Suppressor macrophage treated with lipopolysaccharide for 4 hours (primary cell): ENCODE measurements at places on chromosomes 2 and 18.

GRCh38 chr2:20680744-20681375, 13.9 kb downstream of the GDF7 start:
- no peak for DNase-seq

- DNase-seq, result no peak
Measured at GRCh38 chr2:191545361-191545760, 132.6 kb upstream of the NABP1 start.

DNA sequence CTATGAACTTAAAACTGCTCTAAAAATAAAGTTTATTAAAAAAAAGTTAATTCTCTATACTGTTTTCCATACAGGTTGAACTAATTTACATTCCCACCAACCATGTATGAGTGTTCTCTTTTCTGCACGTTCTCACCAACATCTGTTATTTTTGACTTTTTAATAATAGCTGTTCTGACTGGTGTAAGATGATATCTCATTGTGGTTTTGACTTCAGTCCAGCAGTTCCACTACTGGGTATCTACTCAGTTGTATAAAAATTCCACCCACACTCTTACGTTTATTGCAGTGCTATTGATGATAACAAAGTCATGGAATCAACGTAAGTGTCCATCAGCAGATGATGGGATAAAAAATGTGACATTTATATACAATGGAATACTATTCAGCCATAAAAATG, 33.7 kb downstream of the SPAG16 start:
- DNase-seq, result no peak

GRCh38 chr18:68763083-68763482, 34.8 kb upstream of the CCDC102B start:
- no peak for DNase-seq

- no peak for DNase-seq
Measured at GRCh38 chr2:36633470-36634092, 35.6 kb upstream of the FEZ2 start.

DNA sequence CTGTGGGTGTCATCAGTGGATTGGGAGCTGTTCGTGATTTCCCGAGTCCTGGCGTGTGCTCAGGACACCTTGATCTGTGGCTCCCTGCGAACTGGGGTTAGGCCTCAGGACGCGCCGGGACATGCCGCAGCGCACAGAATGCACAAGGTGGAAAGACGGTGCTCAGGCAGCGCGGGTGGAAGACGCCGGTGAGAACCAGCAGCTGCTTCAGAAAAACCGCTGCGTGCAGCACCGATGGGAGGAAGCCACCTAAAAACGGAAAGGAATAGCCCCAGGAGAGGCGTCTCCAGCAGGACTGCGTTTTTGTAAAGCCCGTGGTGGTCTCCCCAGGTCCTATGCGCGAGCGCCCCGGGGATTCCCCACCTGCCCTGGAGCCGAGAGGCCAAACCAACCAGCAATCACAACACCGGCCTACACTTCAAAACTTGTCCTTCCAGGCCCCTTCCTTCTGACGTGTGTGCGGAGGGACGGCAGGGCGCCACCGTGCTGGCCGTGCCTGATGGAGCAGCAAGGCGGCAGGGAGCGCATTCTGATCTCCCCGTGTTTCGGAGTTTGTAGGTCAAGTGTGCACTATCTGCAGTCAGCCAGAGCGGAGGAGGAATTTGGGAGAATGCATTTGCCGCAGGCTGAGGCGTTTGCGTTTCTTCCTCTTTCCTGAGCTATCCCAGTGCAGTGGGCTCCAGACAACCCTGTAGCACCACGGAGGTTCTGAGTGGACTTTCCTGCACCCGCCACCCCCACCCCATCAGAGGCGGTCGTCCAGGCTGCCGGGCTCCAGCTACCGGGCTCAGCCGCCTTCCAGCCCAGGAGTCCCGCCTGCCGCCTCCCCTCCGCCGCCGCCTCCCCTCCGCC, 32.2 kb downstream of the RTP5 start:
- no peak for DNase-seq

DNA sequence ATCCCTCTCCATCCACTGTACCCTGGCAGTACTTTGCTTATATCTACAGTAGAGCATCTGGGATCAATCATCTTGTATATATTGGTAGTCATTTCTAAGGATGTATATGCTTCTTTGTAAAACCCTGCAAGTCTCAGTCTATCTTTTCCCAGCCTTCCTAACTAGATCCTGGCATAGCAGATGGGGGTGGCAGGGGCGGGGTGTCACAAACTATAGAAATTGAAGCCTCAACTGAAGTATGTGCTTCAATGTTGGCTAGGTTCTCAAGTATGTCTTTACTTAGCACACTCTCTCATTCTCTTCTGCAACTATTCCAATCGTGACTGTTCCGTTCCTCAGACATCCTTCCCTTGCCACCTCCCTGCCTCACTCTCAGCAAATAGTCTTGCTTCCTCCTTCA, 30.1 kb upstream of the AGPS start:
- no peak for DNase-seq

GRCh38 chr2:15042801-15043217, 410.3 kb downstream of the LRATD1 start:
- DNase-seq, result no peak

- DNase-seq, result no peak
Measured at GRCh38 chr2:64848363-64848762, 140.8 kb upstream of the SLC1A4 start.

GRCh38 chr2:70199320-70199864, 8.6 kb upstream of the C2orf42 start:
- DNase-seq, result no peak

GRCh38 chr2:194301946-194302345, 1355.1 kb upstream of the SLC39A10 start:
- no peak for DNase-seq

DNA sequence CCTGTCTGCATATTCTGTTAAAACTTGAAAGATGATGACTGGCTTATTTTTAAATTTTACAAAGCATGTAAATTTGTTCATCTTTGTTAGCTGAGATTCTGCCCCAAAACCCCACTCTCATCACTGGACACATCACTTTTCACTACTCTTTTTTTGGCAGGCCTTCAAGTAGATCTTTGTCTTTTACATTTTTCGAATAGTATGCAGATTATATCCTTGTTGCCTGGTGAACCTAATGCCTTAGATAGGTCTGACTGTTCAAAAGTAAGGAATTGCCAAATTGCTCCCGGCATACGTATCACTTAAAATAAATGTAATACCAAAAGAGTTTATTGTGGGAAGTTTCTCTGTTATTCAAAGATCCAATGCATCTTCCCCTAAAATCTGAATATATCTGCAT, 303.3 kb downstream of the XIRP2 start:
- DNase-seq, result no peak

DNA sequence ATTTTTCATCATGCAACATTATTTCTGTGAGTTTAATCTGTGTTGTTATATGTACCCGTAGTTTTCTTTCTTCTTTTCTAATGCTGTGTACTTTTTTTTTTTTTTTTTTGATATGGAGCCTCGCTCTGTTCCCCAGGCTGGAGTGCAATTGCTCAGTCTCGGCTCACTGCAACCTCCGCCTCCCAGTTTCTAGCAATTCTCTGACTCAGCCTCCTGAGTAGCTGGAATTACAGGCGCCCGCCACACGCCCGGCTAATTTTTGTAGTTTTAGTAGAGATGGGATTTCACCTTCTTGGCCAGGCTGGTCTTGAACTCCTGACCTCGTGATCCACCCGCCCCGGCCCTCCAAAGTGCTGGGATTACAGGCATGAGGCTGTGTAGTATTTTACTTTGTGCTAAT, 155.4 kb downstream of the GALR1 start:
- DNase-seq, result no peak

- DNase-seq, result peak; percentile 26
Measured at GRCh38 chr2:79511320-79511951, 1.4 kb upstream of the CTNNA2 start.

DNA sequence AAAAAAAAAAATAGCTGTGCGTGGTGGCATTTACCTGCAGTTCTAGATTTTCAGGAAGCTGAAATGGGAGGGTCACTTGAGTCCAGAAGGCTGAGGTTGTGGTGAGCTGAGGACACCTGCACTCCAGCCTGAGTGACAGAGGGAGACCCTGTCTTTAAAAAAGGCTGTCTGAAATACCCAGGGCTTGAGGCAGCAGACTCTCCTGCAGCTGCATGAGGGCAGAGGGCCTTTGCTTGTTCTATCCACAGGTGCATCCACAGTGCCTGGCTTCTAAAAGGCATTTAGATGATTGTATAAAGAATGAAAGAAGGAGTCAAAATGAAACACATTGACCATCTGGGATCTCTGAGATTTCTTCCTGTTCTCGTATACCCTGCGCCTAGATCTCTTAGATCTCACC, 152.9 kb downstream of the MGAT5 start:
- no peak for DNase-seq

- peak; percentile 84 for DNase-seq
Measured at GRCh38 chr2:105235388-105236059, 6.0 kb upstream of the GPR45 start.

DNA sequence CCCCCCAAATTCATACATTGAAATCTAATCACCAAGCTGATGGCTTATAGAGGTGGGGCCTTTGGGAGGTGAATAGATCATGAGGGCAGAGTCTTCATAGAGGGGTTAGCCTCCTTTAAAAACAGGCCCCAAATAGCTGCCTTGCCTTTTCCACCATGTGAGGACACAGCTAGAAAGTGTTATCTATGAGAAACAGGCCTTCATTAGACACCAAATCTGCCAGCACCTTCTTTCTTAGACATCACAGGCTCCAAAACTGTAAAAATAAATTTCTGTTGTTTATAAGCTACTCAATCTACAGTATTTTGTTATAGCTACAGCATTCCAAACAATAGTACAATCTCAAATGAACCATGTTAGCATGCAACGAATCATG, 459.3 kb upstream of the GCFC2 start:
- no peak for DNase-seq

DNA sequence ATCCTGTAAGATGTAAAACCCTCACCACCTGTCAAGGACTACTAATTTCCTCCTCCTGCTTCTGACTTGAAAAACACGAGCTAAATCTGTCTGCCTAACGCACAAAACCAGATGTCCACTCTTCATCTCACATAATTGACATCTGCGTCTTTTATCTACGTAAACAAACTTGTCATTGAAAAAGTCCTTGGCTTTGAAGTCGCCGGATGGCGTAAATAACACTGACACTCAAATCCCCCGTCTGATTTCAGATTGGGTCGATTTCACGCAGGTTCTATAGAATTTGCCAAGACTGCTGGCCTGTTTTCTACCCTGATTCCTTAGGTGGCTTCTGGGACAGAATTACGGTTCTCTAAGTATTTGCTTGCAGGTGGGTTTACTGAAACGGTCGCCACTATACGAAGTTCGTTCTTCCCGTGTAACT, 539 bp upstream of the MOB4 start:
- peak; percentile 23 for DNase-seq

DNA sequence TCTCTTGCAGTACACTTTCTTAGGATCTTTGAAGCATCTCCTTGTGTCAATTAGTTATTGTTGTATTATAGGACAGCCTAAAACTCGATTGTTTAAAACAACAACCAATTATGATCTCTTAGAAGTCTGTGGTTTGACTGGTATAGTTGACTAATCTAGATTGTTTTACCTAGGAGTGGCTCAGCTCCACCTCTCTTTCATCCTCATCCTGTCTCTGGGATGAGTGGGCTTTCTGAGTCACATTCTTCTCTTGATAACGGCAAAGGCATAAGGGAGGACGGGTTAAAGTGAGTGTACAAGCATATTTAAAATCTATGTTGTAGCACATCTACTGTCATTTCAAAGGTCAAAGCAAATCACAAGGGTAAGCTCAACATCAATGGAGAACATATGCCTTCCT, 102.3 kb upstream of the GULP1 start:
- DNase-seq, result no peak
